Stimulated activated CD8-positive, alpha-beta memory T cell treated with anti-CD3 and anti-CD28 coated beads, Interleukin-15, amount 100 ng/mL, for 4 hours (primary cell): ENCODE measurements at places on chromosomes 3 and 15.
A peak's percentile ranks its signal among the peaks of the same experiment; 100 is the strongest.

- peak; percentile 54 for DNase-seq
Measured at GRCh38 chr15:44712346-44713005, 1.2 kb downstream of the B2M start.

DNA sequence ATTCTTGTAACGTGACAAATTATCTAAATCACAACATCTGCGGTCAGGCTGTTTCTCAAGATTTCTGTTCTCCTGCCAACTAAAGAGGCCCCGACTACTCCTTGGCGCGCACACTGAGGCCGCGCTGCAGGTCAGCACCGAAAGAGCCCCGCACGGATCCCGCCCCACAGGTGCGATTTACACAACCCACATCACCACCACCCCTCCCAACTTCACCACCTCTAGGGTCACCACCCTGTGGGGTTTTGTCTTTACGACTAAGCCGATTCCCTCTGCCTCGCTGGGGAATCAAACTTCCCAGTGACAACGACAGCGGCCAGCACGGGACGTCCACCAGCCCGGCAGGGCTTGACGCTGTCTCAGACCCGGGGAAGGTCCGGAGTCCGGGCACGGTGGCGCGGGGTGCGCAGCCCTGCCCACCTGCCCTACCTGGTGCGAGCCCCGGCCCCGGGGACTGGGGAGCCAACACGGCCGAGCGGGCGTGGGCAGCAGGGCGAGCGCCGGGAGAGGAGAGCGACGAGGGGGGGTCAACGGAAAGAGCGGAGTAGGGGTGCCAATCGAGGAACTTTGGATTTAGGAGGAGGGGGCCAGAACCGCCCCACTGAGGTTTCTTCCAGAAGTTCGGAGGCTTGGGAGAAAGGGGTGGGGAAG is 764 bp downstream of the UACA start:
- DNase-seq: no peak

DNA sequence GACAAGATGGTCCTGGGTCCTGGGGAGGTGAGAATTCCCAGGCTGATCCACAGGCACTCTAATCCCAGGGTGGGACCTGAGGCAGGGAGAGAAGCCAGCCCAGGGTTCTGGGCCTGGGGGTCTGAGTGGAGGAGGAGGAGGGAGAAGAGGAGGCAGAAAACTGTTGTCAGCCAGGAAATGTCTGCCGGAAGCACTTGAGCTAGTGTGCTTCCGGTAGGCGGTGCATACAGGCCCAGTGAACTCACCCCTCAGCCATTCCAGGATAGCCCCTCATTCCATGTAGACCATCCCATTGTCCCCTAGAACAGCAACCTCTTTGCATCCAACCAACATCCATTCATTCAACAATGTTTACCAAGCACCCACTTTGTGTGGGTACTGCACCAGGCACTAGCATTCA is 47.9 kb upstream of the LCTL start:
- no peak for DNase-seq

GRCh38 chr3:112253301-112253971 is 40.6 kb downstream of the SLC9C1 start:
- no peak for DNase-seq

- DNase-seq: no peak
Measured at GRCh38 chr3:174959556-174960065, 100.5 kb downstream of the NAALADL2 start.

- no peak for DNase-seq
Measured at GRCh38 chr3:135878501-135878900, 87.0 kb upstream of the PPP2R3A start.

DNA sequence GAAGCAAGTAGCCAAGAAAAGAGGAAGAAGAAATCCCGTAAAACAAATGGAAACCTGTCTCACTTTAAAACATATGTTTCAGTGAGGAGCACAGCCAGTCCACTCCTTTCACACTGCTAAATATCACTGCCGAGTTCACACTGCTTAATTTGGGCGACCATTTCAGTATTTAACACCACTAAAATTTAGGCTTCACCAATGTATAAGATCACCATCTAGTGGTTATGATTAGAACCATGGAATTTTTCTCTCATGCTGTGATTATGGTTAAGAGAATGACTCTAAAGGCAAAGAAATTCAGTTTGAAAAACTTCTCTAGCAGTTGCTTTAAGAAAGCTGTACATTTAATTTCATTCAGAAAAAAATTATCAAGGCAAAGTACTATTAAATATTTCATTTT is 16.6 kb downstream of the SLC4A7 start:
- DNase-seq: no peak

DNA sequence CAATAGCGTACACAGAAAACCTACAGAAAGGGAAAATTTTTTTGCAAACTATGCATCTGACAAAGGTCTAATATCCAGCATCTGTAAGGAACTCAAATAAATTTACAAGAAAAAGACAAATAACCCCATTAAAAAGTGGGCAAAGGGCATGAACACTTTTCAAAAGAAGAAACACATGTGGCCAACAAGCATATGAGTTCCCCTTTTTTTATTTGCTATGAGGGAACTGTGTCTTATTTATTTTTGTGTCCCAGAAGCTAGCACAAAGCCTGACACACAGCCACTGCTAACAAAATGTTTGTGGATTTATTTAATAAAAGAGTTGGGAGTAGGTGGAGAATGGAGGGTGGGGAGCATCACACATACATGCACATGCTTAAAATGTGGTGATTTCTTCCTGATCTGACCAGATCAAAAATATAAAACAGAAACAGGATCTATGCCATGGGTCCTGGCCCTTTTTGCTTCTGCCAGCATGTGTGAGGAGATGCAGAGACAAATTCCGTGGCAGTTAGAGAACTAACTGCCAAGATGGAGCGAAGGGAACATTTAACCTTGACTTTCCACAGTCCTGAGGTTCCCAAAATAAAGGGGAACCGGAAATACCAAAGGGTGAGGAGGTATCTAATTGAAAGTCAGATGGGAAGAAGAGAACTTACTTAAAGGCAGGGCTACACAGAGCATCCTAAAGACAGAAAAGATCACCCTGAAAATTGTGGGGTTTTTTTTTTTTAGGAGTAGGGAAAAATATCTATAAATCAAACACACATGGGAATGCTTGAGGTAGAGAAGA is at the start of gene TMEM202:
Gene TMEM202, plus strand, starts transcription at position 510 of the 793 bp plus-strand sequence. Its CDS starts 22 bp downstream, at position 532.
- DNase-seq: no peak

- DNase-seq: no peak
Measured at GRCh38 chr3:180253283-180253682, 216.5 kb upstream of the PEX5L start.

DNA sequence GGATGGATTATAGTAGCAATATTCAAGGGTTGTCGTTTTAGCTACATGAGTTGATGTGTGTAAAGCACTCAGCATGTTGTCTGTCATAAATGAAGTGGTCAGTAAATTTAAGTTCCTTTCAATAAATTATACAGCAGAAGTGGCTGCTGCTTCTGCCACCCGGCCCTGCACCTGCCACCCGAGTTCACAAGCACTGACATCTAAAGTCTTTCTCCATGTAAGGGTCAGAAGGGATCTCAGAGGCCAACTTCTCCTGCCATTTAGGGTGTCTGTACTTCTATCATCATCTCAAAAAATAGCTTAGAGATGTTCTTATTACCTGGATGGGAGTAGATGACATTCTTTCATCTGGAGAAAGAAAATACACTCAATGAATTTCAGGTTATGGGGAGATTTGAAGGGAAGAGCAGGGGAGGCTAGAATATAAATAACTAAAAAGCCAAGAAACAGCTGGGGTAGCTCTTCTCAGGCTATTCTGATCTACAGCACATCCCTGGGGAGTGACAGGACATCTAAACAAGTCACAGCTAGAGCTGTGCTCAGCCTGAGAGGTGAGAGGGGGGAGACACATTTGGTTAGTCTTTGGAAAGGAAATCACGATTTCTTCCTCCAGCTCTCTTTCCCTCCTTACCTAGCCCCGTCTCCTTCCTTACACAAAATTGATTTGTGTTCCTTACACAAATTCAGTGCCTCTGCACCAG is 8.0 kb downstream of the GCSAM start:
- no peak for DNase-seq

DNA sequence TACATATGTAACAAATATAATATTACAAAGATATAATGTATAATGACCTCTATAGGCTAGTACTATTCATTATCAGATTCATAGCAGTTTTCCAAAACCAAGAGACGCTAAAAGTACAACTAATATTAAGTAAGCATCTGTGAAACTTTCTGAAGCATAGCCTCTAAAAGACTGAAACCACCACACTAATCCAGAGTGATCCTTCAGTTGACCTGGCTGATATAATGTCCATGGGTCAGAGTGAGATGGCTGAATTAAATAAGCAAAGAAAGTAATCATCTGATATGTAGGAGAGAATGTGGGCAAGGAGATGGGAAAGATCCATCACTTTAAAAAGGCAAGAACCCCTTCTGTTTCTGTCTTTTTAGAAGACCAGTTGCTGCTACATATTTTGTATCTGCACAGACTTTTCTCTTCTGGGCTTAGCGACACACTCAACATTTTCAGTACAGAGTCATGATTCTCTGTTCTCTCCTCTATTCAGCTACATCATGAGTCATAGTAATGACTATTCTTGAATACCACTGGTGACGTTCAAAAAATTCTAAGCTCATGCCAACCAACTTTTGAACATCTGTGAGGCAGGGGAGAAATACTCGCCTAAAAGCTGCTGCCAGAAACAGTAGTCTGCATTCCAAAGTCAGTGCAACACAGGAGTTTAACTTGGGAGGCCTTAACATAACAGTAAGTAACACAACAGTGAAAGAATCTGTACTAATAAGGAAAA is 149.6 kb downstream of the MAGI1 start:
- DNase-seq: no peak

DNA sequence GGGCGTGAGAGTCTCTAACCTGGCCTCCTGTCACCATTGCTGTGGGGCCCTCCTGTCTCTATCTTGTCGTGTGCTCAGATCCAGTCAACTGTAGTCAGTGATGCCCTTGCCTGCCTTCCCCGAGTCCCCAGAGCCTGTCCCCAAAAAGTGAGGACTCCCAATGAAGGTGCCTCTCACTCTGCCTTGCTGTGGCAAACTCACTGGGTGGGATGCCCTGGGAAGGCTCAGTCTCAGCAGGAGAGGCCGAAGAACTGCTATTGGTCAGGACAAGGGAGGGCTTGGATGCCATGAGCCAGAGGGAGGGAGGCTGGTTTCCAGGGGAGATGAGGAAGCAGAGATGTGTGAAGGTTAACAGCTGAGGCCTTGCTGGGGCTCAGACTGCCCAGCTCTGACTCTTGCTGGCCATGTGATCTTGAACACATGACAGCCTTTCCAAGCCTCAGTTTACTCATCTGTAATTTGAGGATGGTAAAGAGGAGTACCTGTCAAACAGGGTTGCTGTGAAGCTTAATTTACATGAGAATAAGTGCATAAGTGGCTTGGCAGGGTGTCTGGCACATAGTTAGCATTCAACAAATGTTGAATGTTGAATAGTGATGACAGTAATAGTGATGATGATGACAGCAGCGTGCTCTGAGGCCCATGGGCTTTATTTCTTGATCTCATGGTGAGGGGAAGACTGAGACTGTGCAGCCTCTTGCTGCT is 8.2 kb downstream of the KY start:
- DNase-seq: no peak

DNA sequence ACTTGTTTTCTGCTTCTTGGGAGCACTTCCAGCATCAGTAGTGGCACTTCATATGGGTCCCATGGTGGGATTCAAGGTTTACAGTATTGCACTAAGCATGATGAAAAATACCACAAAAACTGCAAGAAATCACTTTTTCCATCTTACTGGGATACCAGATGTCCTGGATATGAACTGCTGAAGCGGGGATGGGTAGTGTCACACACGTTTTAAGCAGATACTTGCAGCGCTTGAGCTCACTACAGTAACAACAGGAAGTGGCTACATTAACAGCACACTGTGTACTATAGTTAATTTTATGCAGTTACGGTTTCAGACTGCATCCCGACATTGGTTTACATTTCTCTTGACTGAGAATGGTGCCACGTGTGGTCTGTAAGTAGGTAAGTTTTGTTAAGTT is 3.5 kb upstream of the ISG20 start:
- DNase-seq: no peak

DNA sequence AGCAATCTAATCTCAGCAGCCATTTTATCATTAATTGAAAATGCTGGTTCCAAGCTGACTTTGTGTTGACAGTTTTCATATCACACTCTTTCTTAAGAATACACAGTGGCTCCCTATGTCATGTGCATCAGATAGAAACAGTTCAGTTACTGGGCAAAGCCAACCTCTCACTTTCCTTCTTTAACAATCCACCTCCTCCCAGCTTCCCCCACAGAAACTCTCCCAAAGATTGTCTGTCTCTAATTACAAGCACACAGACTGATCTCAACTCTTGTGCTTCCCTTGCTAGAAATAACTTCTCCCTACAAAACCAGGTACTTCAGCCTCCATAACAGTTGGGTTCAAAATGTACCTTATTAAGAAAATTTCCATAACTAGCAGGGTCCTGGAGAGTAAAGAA is 228.9 kb upstream of the WNT5A start:
- no peak for DNase-seq

DNA sequence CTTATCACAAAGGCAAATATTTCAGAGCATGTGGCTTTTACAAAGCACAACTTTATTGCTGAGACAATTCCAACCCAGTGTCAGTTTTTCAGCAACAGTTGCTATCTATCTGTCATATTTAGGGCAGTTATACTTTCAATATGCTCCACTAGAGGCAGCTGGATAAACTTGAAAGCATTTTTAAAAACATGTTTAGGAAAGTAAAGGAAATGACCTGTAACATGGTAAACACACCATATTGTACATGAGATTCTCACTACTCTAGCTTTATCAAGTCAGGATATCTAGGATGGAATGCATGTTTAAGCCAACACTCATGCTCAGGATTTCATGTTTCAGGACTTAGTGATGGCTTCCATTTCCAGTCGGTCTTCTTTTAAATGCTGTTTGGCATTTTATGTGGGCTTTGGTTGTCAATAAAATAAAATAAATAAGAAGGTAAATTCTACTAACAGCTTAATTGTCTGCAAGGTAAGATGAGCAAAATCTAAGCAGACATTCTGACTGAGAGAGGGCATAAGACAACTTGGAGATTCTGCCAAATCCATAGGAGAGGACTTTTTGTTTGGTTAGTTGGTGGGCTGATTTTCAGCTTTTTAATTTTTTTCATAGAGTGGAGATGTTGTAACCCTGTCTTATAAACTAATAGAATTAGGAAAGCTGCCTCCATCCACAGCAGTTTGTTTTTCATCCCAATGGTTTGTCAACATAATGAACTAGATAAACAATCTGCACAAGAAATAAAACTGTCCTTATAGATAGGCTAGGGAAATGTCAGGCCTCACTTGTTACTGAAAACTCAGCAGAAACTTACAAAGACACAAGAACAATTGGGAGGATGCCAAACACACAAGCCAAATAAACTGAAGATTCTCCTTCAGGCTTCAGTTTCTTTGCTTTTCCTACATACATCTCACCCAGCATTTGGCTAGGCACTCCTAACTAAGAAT is 63.4 kb upstream of the CPB1 start:
- DNase-seq: no peak
